ENCODE measurements at places on chromosomes 4 and X. TPM values are rescaled to one million over a fixed set of nuclear protein-coding genes. Genes with fewer than 3 reads are reported as not detected.

GRCh38 chrX:100623001-100623400 is 13.6 kb downstream of the TSPAN6 start:
- DNase-seq = no peak

DNA sequence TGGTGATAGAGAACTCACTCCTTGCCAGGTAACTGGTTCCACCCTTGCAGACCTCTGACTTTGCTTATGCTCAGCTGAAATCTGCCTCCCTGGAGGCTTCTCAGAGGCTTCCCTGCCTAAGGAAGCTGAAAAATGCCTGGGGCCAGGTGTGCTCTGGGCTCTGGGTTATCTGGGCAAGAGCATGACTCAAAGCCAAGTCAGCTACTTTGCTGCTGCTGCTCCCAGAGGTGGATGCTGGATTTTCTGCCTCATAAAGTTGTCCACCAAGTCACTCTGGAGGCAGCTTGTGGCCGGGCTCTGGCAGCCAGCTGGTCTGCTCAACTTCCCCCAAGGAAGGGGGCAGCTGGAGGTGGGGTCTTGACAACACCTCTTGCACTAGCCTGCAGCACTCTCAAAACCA is 132.7 kb downstream of the PJA1 start:
- no peak for DNase-seq

GRCh38 chrX:105063743-105064142 is 156.8 kb downstream of the TEX13A start:
- no peak for DNase-seq

GRCh38 chr4:25523405-25523804 is 132.2 kb upstream of the SLC34A2 start:
- DNase-seq = no peak

GRCh38 chr4:144181391-144181790 is 40.9 kb upstream of the GYPA start:
- no peak for DNase-seq

The SLC9B1 gene
- 0.95 TPM for total RNA-seq

The BTC gene
- 0.16 TPM for total RNA-seq

Data from Right ventricle myocardium inferior (tissue), 1 donor.